ENCODE measurements at places on chromosomes 1 and 21.

DNA sequence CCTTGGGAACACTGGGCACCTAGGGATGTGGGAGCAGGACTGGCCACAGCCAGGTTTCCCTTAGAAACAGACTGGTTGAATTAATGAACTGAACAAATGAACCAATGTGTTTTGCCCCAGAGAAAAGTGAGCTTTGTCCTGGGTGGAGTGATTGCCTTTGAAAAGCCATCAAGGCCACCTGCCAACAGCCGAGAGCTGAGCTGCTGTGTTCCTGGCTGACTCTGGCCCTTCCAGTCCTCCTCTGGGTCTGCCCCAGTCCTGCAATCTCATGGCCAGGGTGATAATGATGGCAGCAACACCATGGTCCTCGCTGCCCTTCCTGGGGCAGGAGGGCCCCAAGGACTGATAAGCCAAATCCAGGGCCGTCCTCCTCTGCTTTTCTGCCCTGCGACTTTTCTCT is 18.2 kb upstream of the GJA9 start:
- no peak for DNase-seq

GRCh38 chr1:49013079-49013478 is 236.4 kb upstream of the BEND5 start:
- DNase-seq, result no peak

- DNase-seq, result peak; percentile 28
Measured at GRCh38 chr21:14482165-14482564, 64.0 kb downstream of the SAMSN1 start.

- DNase-seq, result no peak
Measured at GRCh38 chr21:19900149-19900548, 1098.1 kb upstream of the NCAM2 start.

DNA sequence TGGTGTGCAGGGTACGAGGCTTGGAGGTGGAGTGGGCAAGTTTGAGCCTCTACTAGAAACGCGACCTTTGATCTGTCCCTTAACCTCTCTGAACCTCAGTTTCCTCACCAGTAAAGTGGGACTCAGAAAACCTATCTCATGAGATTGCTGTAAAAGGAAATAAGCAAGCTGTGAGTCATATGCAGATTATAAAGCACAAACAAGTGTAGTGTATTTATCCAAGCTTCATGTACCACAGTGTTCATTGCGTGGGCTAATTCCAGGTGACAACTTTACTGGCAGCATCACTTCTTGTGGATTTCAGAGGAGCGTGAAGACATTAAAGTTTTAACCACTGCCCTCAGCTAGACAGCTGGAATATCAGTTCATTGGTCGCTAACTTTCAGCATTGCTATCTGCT is 44.4 kb downstream of the ZNF697 start:
- DNase-seq, result no peak

DNA sequence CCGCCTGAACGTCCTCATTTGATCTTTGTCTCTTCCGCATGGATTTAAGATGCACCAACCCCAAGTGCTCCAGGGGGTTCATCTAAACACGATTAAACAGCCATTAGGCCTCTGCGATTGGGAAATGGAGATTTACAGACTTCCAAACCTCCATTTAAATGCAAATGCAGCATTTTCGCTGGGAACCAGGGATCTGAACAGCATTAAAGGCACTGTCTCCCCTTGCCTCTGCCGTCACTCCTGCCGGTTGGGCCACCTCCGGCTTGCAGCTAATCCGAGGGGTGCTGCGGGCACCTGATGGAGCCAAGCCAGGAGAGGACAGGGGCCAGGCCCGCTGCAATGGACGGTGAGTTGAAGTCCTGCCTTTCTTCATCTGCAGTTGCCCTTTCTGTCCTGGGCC is 70.3 kb upstream of the KLHDC7A start:
- no peak for DNase-seq

- no peak for DNase-seq
Measured at GRCh38 chr1:21568006-21568746, 59.0 kb downstream of the ALPL start.

- DNase-seq, result no peak
Measured at GRCh38 chr1:77686796-77687518, 4.5 kb upstream of the ZZZ3 start.

DNA sequence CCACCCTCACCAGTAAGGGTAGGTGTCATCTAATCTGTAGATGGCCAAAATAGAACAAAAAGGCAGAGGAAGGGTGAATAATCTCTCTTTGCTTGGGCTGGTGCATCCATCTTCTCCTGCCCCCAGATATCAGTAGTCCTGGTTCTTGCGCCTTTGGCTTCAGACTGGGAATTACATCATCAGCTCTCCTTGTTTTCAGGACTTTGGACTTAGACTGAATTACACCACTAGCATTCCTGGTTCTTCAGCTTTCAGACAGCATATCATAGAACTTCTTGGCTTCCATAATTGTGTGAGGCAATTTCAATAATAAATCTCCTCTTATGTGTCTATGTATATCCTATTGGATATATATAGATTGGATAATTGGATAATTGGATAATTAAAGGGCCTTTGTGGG is 403.0 kb upstream of the USP24 start:
- DNase-seq, result no peak

DNA sequence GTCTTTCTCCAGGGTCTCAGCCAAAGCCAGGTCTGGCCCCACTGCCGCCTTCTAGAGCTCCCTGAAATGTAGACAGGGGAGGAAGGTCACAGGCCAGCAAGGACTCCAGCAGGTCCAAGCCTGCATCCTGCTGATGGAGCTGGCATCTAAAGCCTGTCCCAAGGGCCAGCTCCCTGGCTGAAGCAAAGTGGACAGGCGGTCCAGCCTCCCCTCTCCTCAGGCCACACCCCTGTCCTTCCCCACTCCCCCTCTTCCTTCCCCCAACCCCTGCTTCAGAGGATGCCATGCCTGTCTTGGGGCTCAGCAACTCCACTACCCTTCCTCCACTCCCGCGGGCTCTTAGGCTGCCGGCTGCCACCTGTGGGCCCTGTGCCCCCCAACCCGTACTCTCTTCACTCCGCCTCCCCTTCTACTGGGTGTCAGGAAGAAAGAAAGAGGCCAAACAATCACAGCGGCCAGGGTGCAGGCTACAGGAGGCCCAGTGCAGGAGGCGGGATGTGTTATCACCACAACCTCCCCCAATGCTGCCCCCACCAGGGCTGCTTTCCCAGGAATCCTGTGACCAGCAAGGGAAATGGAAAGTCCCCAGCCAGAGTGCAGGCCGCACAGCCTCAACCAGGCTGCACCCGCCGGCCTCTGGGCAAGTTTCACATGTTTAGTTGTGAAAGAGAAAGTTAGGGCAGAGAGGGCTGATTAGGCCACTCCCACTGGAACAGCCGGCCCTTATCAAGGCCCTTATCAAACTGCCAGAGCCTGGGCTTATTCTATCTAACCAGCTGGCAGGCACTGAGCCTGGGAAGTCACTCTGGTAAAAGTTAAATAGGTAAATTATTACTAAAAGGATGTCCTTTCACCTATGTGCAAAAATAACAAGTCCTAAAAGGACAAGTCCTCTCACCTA is 34.1 kb downstream of the ACOT7 start:
- DNase-seq, result peak; percentile 74

Data from activated CD4-positive, alpha-beta memory T cell treated with anti-CD3 and anti-CD28 coated beads for 36 hours (primary cell).